NCI-H1092 (cell line): ENCODE measurements at places on chromosomes 1 and 21.

DNA sequence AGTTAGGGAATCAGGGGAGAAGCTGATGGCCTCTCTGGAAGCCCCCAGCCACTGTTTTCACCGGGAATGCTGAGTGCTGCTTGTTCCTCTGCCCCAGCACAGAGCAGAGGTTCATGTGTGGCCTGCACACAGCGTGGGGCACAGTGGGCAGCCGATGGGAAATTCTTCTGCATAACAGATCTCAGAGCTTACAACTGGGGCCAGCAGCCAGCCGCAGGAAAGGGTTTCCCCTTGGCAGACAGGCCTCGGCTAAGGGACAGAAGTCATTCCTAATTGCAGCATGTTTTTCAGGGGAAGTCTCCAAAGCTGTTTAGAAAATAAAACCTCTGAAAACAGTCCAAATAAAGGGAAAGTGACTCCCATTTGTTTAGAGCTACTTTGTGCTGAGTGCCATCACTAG, 22.6 kb downstream of the HMGB4 start:
- DNase-seq, result no peak

- no peak for DNase-seq
Observed at GRCh38 chr21:33821503-33822322, 93.9 kb downstream of the ATP5PO start.

DNA sequence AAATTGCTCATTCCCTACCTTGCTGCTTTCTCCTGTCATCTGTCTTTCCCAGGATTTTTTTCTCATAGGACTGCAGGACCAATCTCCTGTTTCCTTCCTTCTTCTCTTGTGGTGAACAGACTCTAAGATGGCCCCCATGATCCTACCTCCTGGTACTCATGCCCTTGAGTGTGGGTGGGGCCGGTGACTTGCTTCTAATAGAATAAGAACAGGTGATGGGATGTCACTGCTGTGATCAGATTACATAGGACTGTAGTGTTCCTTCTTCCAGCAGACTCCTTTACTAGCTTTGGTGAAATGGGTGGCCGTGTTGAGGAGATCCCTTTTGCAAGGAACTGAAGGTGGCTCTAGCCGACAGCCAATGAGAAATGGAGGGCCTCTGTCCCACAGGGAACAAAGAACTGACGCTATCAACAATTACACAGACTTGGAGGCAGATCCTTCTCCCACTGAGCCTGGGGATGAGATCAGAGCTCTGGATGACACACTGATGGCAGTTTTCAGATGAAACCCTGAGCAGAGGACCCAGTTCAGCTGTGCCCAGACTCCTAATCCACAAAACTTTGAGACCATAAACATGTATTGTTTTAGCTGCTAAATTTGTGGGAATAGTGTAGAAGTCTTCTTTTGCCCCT, 7.5 kb downstream of the GSTM3 start:
- DNase-seq, result no peak

GRCh38 chr1:167837326-167837725, 76.6 kb downstream of the ADCY10 start:
- no peak for DNase-seq

DNA sequence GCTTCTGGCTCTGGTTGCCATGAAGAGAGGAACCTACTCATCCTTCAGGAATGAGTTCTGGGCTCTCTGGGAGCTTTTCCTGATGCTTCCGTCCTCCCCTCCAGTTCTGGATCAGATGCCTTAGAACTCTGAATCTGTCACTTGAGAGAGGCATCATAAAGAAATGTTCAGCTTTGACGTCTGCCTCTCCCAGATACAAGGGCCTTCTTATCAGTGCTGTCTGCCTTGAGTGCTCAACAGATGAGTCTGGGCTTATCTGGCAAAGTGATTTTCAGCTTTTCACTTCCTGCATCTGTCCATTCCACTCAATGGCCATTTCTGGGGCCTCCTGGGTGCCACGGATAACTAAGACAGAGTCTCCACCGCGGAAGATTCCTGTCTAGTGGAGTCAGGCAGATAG, 12.3 kb upstream of the OTUD3 start:
- DNase-seq, result no peak
